Right ventricle myocardium inferior (tissue), 1 donor: ENCODE measurements at places on chromosomes 3 and 15.

DNA sequence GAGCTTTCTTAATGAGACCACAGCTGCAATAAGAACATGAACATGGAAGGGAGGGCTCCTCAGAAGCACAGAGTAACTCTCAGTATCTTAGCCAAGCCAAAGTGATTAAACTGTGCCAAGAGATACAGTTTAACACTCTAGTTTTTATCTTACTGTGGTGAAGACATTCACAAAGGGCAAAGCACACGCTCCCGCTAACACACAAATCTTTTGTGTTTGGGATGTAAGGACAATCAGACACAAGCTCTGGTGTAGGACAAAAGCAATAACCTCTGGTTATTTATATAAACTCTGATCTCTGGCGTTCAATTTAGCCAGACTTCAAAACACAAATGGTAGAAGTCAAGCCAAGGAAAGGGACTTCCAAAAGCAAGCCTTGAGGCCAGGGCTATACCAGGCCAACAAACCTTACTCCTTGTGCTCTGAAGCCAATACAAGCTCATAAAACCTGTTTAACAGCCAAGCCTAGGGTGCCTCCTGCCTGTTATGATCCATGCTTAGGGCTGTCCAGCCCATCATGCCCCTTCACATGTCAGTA is 27.8 kb downstream of the DPH3 start:
- no peak for DNase-seq

DNA sequence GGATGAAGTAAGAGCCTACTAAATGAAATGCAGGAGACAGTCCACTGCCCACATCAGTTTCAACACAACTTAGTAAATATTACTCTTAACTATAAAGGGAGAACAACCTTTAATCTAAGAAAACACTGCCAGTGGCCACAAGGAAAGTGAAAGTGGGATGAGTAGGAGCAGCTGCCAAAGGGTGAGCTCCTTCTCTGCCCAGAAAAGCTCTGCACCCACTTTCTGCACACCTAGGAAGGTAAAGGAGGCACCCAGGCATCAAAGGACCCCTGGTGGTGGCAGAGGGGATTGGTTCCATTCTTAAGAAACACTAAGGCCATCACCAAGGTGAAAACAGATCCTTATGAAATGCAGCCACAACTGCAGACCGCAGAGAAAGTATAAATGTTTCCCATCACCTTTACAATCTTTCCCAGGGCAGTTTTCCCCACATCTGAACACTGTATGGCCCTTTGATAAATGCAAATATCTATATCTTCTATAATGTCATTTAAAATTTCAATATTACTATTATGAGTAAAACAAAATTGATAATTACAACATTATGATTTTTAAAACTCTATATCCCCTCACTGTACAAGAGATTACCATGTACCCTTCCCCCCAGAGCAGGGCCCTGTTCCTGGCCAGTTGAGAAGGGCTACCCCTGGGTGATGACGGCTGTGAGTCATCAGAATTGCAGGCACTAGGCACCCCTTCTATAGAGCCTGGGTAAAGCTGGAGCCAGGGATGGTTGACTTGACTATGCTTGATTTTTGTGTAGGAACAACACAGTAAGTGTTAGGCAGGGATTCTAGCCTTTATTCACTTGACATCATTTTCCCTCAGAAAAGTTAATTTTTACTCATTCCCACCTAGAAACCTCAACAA is 92.0 kb downstream of the SNRK start:
- DNase-seq = no peak

DNA sequence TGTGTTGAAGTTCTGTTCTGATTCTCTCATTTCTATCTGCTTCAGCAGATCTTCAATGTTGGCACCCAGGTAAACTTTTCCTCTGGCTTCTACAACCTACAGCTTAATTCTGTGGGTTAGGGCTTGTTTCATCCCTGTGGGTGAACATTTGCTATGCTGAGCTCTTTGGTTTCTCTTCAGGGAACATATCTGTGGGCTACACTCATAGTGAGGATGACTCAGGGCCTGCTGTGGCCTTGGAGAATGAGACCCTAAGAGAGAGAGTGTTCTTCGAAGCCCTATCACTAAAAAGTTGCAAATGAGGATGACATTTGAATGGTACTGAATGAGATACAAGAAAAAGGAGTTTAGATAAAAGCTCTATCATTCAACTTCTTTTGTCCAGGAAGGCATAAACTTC is 346.2 kb upstream of the CBLB start:
- DNase-seq = no peak

GRCh38 chr3:38254872-38255271 is 10.7 kb upstream of the SLC22A13 start:
- DNase-seq = no peak

GRCh38 chr3:173735841-173736240 is 338.3 kb downstream of the NLGN1 start:
- DNase-seq = no peak

DNA sequence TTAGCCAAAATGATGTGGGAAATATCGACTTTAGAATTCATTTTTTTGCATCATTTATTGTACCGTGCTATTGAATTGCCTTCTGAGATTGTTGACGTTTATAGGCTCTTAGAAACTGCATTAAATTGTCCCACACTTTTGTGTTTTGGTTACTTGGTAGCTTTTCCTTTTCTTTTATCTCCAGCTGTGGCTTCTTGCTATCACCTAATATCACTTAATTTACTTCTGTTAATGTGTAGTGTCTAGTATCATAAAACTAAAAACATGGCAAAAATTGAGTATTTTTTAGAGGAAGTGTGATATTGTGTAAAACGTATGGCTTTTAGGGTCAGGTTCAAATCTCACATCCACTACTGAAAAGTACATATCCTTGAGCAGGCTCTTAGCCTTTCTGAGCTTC is 11.2 kb downstream of the TMOD3 start:
- DNase-seq = no peak

GRCh38 chr15:93800805-93801204 is 430.6 kb upstream of the MCTP2 start:
- DNase-seq = no peak

DNA sequence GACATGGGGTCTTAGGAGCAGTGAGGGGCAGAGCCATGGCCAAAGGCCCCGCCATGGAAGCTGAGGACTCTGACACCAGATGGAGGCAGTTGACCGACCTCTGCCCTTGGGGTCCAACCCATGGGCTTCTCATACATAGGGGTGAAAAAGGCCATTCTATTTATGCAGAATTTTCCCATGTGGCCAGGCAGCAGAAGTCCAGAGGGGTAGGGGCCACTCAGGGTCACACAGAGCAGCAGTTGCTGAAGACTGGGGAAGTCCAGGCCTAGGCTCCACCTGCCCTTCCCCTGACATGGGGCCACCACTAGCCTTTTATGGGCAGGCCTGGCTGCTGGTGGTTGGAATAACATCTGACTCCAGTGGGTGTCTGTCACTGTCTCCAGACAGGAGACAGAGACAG is 6.4 kb downstream of the PRSS50 start:
- DNase-seq = no peak

- DNase-seq = no peak
These were observed 12.4 kb downstream of the GLCE start for GRCh38 chr15:69172847-69173246.

DNA sequence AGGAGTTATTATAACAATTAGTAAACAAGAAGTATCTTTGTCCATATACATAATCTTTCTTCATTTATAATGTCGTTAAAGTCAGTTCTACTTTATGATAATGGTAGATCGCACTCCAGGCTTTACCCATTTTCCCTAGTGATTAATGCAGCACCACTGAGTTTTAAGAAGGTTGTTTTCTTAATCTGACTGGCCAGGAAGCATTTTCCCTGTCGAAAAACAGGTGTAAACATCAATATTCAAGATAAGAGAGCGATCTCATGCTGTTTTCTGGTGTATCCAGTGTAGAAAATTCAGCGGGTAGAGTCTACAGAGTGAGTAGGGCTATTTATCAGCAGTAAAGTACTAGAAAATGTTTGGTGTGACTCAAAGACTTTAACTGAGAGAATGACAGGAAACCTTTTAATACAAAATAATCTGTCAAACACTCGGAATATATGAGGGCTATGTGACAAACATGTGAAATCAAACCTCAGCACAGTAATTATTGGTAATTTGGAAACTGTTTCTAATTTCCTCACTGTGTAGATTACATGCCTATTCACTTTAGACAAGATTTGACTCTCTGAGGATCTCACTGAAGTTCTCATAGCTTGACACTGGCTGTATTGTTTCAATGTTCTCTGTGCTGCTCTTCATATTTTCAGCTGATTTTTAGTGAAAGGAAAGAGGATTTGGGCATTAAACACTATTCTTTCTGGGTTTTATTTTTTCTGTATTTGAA is 1013.2 kb downstream of the VGLL3 start:
- DNase-seq = no peak

GRCh38 chr3:133572158-133573053 is 1.1 kb upstream of the CDV3 start:
- DNase-seq = no peak

DNA sequence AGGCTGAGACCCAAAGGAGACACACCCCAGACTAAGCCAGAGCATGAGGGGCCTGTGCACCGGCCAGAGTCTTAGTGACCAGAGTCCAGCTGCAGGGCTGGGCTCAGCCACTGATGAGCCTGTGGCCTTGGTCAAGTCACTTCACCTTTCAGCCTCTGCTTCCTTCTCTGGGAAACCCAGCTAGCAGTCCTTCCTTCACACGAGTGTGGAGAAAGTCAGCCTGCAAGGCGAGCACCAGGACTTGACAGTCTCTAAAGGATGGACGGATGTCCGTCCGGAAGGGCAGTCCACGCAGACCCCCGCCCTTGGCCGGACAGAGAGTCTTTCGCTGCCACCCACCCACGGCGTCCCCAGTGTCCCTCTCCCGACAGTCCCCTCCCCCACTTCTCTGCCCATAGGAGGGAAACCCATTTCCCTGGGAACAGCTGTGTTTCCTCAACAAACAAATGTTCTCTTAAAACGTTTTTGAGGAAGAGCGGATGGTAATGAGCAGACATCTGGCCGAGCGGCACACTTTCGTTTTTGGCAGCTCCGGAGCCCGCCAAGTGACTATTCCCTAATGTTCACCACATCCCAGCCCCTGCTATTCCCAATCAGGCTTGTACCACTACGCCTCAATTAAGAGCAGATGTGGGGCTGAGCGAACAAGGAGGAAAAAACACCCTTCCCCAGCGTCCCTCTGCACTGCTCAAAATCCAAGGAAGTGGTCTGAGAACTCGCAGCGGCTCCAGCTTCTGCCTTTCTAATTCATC is 129.1 kb upstream of the SMAD3 start:
- peak; percentile 76 for DNase-seq

- no peak for DNase-seq
These were observed 20.6 kb downstream of the COL8A1 start for GRCh38 chr3:99659032-99659431.

DNA sequence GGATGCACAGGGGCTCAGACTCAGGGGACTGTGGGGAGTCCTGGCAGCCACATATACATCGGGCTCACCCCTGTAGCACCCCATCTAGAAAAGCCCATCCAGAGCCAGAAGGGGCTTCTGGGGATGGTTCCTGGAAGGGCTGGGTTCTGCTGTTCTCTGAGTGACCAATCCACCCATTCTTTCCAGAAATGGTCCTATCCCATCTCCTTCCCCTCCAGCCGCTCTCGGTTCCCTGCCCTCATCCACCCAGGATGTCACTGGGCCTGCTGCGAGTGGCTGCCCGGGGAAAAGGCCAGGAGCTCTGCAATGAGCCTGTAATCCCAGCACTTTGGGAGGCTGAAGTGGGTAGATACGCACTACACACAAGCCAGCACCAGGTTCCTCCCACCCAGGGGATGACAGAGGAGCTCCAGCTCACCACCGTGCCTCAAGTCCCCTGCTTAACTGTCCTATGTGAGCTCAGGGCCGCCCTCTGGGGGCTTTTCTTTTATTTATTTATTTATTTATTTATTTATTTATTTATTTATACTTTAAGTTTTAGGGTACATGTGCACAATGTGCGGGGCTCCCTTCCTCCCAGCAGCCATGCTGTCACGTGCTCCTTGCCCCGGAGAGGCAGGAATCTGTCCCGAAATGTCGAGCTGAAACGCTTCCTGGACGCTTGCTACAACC is 13.6 kb upstream of the CSK start:
- no peak for DNase-seq

DNA sequence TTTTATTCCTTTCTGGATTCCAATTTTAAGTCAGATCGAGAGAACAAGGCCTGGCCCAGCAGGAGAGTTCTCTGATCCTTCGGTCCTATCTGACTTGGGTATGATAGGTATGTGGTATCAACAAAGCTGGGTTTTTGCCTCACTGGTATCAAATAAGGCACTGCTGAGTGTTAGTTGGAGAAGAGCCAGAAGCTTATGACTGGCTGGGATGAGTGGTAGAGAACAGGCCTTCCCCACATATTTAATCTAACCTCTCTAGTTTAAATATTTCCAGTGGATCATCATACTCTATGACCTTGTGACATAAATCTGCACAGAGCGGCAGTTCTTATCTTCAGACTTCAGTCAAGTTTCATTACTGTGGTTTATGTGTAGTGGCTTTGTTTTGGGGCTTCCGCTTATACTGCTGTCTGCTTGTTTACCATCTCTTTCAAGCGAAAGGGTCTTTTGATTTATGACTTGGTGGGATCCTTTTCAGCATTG is 164.5 kb downstream of the PTPRG start:
- no peak for DNase-seq

DNA sequence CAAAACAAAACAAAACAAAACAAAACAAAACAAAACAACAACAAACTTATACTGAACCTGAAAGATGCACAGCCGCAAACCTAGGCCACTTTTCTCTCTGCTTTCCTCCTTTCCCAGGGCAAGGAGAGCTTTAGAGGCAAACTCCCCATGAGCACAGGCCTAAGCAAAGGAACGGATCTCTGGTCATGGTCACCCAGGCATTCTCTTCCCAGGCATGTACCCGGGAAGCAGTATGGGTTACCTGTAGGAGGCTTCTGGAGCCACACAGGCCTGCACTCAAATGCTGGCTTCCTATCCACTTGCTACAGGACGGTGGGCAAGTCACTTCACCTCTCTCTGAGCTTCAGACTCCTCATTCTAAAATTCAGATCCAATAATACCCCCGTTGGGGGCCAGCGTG is 171.8 kb downstream of the SMAD6 start:
- no peak for DNase-seq

- DNase-seq = no peak
These were observed 41.4 kb upstream of the IL12A start for GRCh38 chr3:159947220-159947619.

- no peak for DNase-seq
These were observed 638.7 kb downstream of the RBMS3 start for GRCh38 chr3:29919571-29919970.

DNA sequence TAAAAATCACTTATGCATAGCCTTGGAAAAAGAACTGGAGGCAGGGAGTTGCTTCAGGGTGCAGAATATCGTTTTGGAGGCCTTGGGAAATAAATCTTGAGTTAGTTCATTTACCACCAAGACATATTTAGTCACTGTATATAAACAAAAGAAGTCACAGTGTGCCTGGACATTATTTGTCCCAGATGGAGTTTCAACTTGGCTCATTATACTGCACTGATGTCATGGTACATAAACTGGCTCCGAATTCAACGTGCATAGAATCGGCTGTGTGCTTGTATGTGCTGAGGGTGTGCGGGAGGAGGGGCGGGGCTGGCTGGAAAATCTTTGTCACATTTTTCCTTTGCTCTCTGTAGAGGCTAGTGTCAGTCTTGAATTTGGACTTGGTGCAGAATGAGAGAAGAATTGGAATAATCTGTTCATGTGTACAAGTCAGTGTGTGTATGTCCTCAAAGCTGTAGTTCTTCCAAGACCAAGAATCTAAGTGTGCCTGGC is 86.6 kb downstream of the FNDC3B start:
- DNase-seq = no peak
